ENCODE measurements at places on chromosomes 4 and X. TPM values are rescaled to one million over a fixed set of nuclear protein-coding genes. Genes with fewer than 3 reads are reported as not detected.

DNA sequence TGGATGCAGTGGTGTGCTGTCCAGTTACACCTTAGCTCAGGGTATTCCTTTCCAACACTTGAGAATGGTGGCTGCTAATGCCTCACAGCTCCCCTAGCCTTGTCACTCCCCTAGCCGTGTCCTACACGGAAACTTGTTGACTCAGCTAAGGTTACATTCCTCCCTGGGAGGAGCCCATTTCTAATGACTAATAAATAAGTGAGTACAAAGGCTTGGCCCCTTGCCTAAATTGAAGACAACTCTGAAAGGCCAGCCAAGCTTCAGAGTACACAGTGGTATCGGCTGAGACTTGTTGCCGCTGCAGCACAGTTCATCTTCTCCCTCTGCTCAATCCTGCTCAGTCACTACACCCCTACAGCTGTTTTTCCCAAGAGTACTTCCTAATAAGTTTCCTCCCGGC lies 21.2 kb upstream of the SLC25A31 start:
- H3K4me3 ChIP-seq: no peak overlapping the region

DNA sequence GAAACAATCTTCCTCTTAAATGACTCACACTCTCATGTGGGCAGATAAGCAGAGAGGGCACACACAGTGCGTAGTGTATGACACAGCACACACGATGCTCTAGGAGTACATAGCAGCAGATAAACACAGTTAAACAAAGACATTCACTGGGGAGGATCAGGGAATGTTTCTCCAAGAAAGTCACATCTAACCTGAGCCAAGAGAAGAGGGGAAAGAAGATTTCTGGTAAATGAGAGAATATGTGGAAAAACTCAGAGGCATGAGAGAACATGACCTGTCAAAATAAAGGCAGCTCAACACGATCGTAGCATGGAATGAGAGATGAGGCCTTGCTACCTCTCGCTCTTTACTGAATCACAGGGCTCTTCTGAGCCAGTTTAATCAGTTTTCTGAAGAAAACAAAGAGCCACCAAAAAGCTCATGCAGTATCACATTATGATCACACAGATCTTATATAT lies 251.0 kb downstream of the ANK2 start:
- H3K4me1 ChIP-seq: no peaks in the 10 kb centered on the region
- H3K27ac ChIP-seq: no peak overlapping the region
- H3K27me3 ChIP-seq: no peaks in the 10 kb centered on the region
- H3K4me3 ChIP-seq: no peak overlapping the region
- H3K36me3 ChIP-seq: no peaks in the 10 kb centered on the region

DNA sequence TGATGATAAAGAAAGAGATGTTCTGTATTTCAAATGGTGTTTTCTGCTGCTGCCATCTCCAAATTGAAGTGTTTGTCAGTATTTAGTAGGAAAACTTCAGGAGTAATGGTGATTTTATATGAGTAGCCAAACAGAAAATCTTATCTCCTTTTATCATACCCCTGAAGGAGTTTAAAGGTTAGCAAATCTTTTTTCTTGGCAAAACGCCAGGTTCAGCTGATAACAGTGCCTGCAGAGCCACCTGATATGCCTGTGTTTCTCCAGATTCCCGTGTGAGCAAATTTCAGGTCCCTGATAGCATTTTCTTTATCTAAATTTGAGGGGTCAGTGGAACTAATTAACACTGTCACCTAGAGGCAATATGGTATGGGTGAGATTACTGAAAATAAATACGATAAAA lies 65.8 kb upstream of the ETNPPL start:
- no peak for DNase-seq
- H3K36me3 ChIP-seq: no peaks in the 10 kb centered on the region
- no peak overlapping the region for H3K27ac ChIP-seq
- peaks cover 5% of the 10 kb centered on the region for H3K27me3 ChIP-seq
- no peak overlapping the region for H3K4me3 ChIP-seq

DNA sequence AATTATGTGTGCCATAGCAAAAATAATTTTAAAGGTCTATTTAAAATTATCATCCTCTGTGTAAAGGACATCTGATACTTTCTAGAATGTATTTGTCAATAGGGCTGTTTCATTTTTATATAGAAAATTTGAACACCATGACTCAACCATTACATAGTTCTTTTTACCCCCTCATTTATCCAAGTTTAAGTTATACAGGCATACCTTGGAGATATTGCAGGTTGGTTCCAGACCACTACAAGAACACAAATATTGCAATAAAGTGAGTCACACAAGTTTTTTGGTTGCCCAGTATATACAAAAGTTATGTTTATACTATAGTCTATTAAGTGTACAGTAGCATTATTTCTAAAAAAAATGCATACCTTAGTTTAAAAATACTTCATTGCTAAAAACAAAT lies 130.4 kb downstream of the MSL3 start:
- H3K4me1 ChIP-seq: no peaks in the 10 kb centered on the region
- no peak overlapping the region for H3K27ac ChIP-seq
- H3K4me3 ChIP-seq: no peak overlapping the region
- H3K36me3 ChIP-seq: no peaks in the 10 kb centered on the region
- DNase-seq: no peak
- H3K27me3 ChIP-seq: no peaks in the 10 kb centered on the region

- H3K27ac ChIP-seq: no peak overlapping the region
- H3K36me3 ChIP-seq: no peaks in the 10 kb centered on the region
- no peak for DNase-seq
- no peak overlapping the region for H3K4me3 ChIP-seq
These were observed 107.8 kb downstream of the ADRA2C start for GRCh38 chr4:3874028-3874415.

- H3K27me3 ChIP-seq: no peaks in the 10 kb centered on the region
- H3K27ac ChIP-seq: no peak overlapping the region
- no peaks in the 10 kb centered on the region for H3K36me3 ChIP-seq
These were observed 2164.8 kb upstream of the AGA start for GRCh38 chr4:179607003-179607402.

GRCh38 chr4:137576446-137576845 lies 44.2 kb upstream of the PCDH18 start:
- DNase-seq: peak; percentile 4
- H3K27me3 ChIP-seq: no peaks in the 10 kb centered on the region
- 0 out of 2 replicates have a peak, but pooled peaks cover 2% of the 10 kb centered on the region for H3K4me1 ChIP-seq
- H3K27ac ChIP-seq: no peak overlapping the region

DNA sequence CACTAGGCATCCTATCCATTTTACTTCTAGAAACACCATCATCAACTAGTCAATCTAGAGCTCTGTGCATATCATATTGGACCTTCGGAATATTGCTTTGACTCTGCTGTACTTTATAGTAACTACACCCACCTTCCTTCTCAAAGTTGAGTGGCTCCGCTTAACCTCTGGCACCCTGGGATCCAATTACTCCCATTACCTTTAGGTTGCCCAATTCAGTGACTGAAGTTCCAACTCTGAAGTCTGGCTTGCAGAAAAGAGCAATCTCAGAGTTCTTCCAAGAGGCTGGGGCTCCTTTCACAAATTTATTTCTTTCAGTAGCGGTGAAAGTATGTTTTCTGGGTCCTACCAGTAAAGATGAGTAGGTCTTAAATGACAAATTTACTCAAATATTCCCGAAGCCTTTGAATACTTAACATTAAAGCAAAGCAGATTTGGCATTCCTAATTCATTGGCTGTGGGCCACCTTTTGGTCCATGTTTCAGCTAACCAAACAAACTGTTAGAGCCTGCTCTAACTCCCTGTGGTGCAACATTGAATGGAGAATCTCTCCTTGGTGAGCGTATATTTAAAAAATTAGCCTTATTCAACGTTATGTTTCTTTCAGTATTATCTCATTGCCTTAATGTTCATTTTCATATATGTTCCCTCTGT lies 1215.8 kb downstream of the RAPGEF2 start:
- H3K27me3 ChIP-seq: no peaks in the 10 kb centered on the region
- DNase-seq: no peak
- H3K4me3 ChIP-seq: no peak overlapping the region

DNA sequence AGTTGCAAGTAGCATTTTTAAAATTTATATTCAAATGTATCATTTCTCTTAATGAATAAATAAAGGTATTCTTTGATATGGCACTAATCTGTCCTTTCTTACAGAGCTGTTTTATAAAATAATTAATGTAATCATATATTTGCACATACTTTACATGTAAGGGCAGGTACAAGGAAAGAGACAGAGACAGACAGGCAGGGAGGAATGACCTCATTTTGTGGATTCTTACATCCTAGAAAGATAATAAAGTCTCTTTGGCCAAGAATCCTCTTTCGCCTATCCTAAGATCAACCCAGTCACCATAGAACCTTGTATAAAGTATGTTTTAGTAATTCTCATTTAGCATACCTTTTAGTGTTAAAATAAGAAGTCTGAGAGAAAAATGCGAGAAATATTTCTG lies 98.5 kb upstream of the CTSO start:
- no peaks in the 10 kb centered on the region for H3K27me3 ChIP-seq
- DNase-seq: no peak
- no peak overlapping the region for H3K27ac ChIP-seq

- no peak for DNase-seq
- H3K27ac ChIP-seq: no peak overlapping the region
- no peaks in the 10 kb centered on the region for H3K36me3 ChIP-seq
These were observed 151.3 kb downstream of the USP46 start for GRCh38 chr4:52507774-52508173.

- no peaks in the 10 kb centered on the region for H3K4me1 ChIP-seq
- H3K27me3 ChIP-seq: peaks cover 22% of the 10 kb centered on the region
- DNase-seq: no peak
These were observed 4.8 kb upstream of the PF4V1 start for GRCh38 chr4:73848183-73848777.

DNA sequence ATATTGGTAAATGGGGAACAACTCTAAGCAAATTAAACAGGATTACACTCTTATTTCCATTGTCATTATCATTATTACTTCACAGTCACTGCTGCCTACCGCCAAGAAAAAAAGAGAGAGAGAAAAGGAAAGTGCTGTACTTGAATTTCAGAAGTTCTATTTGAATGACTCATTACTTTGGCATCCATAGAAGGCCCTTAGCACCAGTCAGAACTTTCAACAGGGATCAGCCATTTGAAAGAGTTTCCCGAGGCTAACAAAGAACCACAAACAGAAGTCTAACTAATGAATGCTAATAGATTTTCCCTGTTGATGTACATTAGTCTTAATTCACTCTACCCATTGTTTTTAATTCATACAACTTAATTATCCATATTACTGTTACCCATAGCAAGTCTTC lies 116.3 kb downstream of the SHROOM4 start:
- DNase-seq: peak; percentile 79
- H3K4me3 ChIP-seq: no peak overlapping the region
- H3K4me1 ChIP-seq: peaks cover 3% of the 10 kb centered on the region
- no peaks in the 10 kb centered on the region for H3K36me3 ChIP-seq
- no peak overlapping the region for H3K27ac ChIP-seq
- no peaks in the 10 kb centered on the region for H3K27me3 ChIP-seq

DNA sequence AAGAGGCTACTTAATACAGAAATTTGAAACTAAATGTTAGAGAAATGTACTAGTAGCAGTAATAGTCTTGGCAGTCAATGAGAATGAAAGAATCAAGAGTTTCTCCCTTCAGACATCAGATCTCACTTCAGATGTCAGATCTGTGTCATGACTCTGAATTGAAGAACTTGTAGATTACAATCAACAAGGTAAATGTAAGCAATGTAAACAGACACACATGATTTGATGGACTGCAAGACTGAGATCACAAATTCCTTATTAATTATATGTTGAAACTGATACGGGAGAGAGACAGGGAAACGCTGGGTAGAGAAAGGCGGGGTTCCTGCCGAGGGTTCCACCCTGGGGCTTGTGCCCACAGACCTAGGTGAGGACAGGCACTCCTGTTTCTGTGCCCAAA lies 65.5 kb upstream of the HHIP start:
- no peaks in the 10 kb centered on the region for H3K27me3 ChIP-seq
- H3K4me3 ChIP-seq: no peak overlapping the region
- H3K36me3 ChIP-seq: no peaks in the 10 kb centered on the region
- no peak overlapping the region for H3K27ac ChIP-seq
- H3K4me1 ChIP-seq: peaks cover 4% of the 10 kb centered on the region

GRCh38 chr4:173025131-173025530 lies 143.5 kb upstream of the GALNT7 start:
- DNase-seq: peak; percentile 77
- no peaks in the 10 kb centered on the region for H3K36me3 ChIP-seq
- peaks cover 14% of the 10 kb centered on the region for H3K27me3 ChIP-seq
- H3K4me3 ChIP-seq: no peak overlapping the region
- H3K27ac ChIP-seq: no peak overlapping the region

GRCh38 chr4:183876268-183876934 lies 28.7 kb upstream of the STOX2 start:
- H3K4me1 ChIP-seq: peaks cover 3% of the 10 kb centered on the region
- no peaks in the 10 kb centered on the region for H3K36me3 ChIP-seq
- no peaks in the 10 kb centered on the region for H3K27me3 ChIP-seq
- peak; percentile 85 for DNase-seq
- peak overlapping the region; percentile 1 for H3K27ac ChIP-seq

DNA sequence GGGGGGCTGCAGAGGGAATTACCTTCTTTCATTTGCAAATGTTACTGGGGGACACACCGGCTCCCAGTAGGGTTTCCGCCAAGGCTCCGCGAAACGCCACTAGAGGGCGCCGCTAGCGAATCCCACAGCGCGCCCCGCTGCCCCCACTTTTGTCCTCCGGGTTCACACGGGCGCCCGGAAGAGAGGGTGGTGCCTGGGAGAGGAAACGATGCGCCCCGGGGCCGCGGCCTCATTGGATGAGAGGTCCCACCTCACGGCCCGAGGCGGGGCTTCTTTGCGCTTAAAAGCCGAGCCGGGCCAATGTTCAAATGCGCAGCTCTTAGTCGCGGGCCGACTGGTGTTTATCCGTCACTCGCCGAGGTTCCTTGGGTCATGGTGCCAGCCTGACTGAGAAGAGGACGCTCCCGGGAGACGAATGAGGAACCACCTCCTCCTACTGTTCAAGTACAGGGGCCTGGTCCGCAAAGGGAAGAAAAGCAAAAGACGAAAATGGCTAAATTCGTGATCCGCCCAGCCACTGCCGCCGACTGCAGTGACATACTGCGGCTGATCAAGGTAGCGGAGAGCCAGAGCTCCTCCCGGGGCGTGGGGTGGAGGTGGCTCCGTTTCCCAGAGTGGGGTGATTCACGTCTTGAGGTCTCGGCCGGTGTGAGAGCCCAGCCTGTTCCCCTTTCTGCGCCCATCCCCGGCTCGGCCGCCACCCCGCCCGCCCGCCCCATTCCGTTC lies at the start of gene SAT1:
TSS of gene SAT1 (plus strand) at position 311 of the 726 bp plus-strand sequence. CDS start at position 490, 179 bp downstream.
- peak within 1 kb of the TSS; percentile 78 for H3K27ac ChIP-seq
- peaks cover 2% of the 10 kb centered on the region for H3K36me3 ChIP-seq
- H3K27me3 ChIP-seq: no peaks in the 10 kb centered on the region
- H3K4me1 ChIP-seq: no peaks in the 10 kb centered on the region
- peak; percentile 91 for DNase-seq

The TRO gene
- total RNA-seq: 25.8 TPM

The PRSS48 gene
- total RNA-seq: not detected

The GPRASP1 gene
- total RNA-seq: 1.7 TPM

The TEX11 gene
- total RNA-seq: not detected

The RTL9 gene
- 0.56 TPM for total RNA-seq

The CCDC110 gene
- total RNA-seq: 0.90 TPM

The GABRB1 gene
- total RNA-seq: 16.1 TPM
